ENCODE measurements at places on chromosomes 7 and 10.

- no peak for DNase-seq
Measured at GRCh38 chr7:55128693-55129394, 110.0 kb downstream of the EGFR start.

DNA sequence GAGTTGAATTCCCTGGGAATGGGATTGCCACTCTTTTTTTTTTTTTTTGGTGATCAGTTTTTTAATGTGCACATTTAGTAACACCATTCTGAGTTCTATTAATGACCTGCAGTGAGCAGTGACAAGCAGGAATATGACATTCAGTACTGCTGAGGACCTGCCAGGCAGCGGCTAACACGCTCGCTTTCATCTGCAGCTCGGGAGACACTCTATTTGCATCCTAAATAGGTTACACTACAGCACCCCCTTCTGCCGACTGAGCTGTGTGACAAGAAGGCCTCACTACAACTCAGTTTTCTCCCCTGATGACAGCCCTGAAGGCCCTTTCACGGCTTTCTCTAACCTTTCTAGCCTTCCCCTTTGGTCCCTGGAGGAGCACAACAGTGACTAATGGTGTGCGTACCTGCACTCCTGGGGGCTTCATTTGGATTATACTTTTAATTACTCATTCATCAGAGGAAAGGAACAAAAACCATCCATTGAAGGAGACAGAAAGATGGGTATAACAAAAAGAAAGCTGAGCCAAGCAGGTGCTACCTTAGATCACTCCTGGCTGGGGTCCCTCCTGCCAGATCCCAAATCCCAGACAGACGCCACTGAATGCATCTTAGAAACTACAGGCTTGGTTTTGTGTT lies 872.4 kb downstream of the LRMDA start:
- peak; percentile 49 for DNase-seq

DNA sequence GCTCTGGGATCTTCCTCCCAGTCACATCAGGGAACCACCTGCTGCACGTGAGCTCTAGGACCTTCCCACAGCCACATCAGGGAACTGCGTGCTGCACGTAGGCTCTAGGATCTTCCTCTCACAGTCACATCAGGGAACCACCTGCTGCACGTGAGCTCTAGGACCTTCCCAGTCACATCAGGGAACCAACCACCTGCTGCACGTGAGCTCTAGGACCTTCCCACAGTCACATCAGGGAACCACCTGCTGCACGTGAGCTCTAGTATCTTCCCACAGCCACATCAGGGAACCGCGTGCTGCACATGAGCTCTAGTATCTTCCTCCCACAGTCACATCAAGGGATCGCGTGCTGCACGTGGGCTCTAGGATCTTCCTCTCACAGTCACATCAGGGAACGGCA lies 229.7 kb downstream of the DIP2C start:
- DNase-seq = no peak

DNA sequence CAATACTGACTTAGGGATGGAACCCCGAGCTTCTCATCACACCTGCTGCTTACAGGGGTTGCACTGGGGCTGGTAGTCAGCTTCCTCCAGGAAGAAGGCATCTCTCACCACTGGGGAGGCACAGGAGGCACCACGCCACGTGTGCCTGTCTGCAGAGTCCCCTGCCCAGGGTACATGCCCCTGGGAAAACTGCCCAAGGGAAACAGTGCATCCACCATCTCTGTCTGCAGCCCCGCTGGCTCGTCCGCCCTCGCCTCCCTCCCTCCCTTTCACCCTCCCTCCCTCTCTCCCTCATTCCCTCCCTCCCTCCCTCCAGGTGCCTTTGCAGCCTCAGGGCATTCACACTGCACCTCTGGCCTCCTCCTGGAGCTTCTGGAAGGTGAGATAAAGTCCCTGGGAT lies 101.1 kb downstream of the PTPRE start:
- DNase-seq = no peak

DNA sequence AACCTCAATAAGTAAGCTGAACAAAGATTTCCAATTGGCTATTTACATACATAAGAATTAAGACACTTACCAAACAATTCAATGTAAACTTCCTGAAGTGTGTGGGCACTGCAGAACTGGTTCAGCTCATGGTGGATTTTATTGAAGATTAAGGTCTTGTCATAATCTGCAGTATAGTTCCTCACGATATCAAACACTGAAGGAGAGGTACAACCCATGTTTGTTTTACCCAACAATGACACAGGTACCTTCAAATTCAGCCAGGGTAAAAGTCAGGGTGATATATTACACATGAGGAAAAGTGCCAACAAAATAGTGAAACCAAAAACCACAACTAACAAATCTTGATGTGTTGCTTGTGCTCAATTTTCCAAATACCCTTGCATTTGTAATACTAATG lies 10.0 kb downstream of the ERLIN1 start:
- no peak for DNase-seq

DNA sequence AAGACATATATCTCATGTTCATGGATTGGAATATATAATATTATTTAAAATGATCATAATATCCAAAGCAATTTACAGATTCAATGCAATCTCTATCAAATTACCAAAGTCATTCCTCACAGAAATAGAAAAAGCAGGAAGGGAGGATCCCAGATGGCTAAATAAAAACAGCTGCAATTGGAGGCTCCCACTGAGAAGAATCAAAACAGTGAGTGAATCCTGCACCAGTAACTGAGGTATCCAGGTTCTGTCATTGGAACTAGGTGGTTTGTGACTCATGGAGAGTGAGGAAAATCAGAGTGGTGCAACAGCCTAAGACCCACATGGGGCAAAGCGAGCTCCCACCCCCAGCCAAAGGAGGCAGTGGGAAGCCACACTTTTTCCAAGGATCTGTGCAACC lies 128.4 kb downstream of the MTERF1 start:
- DNase-seq = no peak

- no peak for DNase-seq
Measured at GRCh38 chr7:115635376-115635775, 395.2 kb downstream of the TFEC start.

GRCh38 chr7:121941830-121942229 lies 68.9 kb downstream of the PTPRZ1 start:
- DNase-seq = no peak

DNA sequence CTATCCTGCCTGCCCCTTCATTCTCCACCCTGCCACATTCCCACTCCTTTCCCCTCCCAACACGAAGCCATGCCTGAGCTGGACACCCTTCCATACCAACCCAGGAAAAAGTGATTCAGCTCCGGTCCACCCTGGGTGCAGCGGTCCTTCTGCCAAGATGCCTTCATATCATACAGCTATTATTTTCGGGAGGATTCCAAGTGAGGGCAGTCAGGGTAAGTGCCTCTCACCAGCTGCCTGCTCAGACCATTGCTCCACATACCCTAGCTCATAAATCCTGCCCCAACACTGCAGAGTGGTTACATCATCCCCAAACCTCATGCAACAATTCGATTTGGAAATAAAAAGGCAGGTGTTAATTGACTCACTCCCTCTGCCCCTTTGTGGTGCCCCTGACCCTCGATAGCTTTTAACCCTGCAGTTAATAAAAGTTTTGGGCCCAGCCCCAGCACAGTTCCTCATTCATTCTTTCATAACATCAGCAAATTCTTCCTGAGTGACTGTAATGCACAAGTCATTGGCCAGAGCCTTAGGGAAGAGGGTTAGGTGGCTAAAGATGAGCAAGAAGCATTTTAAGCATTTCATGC lies 42.6 kb downstream of the ZNF503 start:
- DNase-seq = no peak

GRCh38 chr7:129664029-129665012 lies 52.8 kb downstream of the NRF1 start:
- no peak for DNase-seq

GRCh38 chr7:155962191-155962967 lies 150.1 kb upstream of the SHH start:
- no peak for DNase-seq

- no peak for DNase-seq
Measured at GRCh38 chr10:52185256-52185655, 128.8 kb upstream of the DKK1 start.

DNA sequence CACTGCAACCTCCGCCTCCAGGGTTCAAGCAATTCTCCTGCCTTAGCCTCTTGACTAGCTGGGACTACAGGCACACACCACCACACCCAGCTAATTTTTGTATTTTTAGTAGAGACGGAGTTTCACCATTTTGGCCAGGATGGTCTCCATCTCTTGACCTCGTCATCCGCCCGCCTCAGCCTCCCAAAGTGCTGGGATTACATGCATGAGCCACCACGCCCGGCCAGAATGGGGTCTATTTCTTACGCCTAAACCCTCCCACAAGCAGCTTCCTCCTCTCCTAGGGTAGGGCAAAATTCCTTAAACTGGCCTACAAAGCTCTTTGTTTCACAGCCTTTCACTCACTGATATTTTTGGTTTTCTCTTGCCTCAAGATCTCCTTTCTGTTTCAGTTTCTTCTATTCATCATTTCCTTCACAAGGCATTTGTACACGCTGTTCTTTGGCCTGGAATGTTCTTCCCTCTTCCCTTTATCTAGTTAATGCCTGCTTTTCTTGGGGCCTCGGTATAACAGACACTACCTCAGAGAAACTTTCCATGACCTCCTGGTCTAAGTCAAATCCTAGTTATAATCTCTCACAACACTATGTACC lies 6.7 kb downstream of the CPEB3 start:
- no peak for DNase-seq

DNA sequence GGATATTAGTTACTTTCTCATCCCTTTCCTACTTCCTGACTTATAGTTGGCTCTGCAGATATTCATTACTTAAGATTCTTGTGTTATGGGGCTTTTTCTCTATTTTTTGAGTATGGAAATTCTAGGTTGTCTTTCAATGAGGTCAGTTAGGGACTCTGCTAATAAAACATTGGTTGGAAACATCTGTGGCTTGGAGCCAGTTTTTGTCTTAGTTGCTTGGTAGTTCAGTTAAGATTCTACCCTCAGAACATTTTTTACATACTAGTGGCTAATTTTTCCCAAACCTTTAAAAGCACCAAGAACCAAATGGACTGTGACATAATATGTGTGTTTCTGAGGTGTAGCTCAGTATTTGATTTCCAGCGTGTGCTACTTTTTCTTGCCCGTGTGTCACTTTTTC lies 305.6 kb upstream of the FZD1 start:
- DNase-seq = no peak

- DNase-seq = no peak
Measured at GRCh38 chr10:88991899-88992320, 1.3 kb downstream of the FAS start.

DNA sequence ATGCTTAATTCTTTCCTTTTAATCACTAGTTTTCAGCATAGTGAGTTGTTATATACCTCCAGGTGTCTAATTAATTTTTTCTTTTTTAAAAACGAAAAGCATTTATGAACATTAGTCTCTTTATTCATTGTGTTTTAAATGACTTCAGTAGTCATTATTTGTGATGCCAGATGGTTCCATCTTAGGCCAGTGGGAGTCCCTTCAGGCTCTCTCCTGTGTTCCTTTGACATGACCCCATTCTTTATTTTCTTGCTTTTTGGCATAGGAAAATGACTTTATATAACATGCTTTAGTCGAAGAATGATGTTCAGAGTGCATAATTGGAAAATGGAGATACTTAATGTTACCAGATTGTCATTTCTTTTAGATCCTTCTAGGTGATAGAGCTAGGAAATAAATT lies 24.4 kb downstream of the MKLN1 start:
- DNase-seq = no peak

DNA sequence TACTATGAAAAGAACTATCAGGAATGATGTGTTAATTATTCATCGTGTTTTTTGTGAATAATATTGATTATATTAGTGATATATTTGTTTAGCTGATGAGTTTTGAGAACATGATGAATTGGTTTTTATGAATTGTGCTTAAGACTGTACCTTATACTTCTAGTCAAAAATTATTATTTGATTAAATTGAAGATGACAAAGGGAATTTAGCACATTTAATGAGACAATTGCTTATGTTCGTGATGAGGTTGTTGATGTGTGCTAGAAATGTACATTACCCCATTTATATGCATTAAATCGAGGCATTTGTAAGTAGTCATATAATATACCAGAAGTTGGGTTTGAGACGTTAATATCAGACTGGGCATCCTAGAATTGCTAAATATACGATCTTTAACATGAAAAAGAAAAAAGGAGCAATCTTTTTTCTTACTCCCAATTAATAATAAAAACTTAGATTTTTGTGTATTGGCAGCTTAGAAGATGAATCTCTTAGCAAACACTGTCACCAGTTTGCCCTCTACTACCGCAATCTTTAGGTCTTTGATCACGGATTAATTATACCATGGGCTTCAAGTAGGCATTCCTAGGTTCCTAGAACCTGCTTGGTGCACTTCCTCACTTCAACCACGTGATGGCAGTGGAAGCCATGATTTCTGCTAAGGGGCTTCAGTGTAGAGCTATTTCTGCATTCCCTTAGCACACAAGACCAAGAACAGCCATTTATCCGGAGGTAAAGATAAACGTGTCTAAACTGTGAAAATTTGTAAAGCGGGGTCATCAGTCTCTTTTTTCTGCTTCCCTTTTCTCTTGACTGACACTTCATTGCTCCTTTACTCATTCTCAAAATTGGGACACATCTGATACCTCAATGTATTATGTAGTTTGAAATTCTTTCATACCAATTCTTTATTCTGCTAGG lies 1.6 kb downstream of the KLHDC10 start:
- DNase-seq = peak; percentile 54

- DNase-seq = no peak
Measured at GRCh38 chr7:84181628-84182027, 13.0 kb downstream of the SEMA3A start.

GRCh38 chr7:72244826-72245398 lies 167.2 kb downstream of the CALN1 start:
- DNase-seq = no peak

- DNase-seq = no peak
Measured at GRCh38 chr10:113739031-113739430, 12.5 kb upstream of the PLEKHS1 start.

DNA sequence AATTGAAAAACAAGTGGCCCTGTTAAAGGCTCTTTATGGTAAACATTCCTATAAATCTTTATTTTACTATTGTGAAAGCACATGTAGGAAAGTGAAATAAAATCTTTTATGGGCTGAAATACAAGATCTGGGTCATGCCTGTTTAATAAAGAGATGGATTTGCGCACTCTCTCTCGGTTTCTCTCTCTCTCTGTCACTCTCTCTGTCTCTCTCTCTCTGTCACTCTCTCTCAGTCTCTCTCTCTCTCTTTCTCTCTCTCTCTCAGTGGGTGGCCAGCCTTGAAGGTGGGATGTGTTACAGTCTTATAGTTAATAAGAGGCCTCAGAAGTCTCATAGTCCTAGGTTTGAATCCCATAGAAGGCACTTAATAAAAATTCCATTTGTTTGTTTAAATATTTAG lies 2.4 kb downstream of the TAC1 start:
- DNase-seq = no peak

GRCh38 chr10:48633381-48634197 lies 28.7 kb upstream of the ARHGAP22 start:
- no peak for DNase-seq

DNA sequence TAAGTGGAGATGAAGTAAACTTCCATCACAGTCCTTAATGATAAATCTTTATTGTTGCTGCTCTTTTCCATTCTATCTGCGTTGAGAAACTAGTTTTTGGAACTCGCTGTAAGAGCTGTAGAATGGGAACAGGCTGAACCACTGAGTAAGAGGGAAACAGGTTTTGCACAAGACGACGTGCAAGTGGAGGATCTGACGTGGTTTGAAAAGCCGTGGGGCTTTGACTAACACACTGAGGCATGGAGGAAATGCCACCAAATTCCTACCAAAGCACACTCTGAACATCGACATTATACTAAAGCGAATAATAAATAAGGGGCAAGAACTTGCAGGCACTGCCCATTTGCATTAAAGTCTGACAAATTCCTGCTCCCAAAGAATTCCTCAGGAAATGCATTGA lies 160.6 kb downstream of the KLF6 start:
- DNase-seq = no peak
